CD14-positive monocyte (primary cell): ENCODE measurements at places on chromosomes 4 and X. TPM values are rescaled to one million over a fixed set of nuclear protein-coding genes. Genes with fewer than 3 reads are reported as not detected.

GRCh38 chr4:152181150-152181549, 354.7 kb downstream of the FBXW7 start:
- H3K27me3 ChIP-seq: no peaks in the 10 kb centered on the region
- no peak overlapping the region for H3K4me3 ChIP-seq
- H3K27ac ChIP-seq: no peak overlapping the region
- no peaks in the 10 kb centered on the region for H3K36me3 ChIP-seq
- DNase-seq: no peak

GRCh38 chrX:143461606-143462005, 55.7 kb downstream of the SPANXN3 start:
- H3K36me3 ChIP-seq: no peaks in the 10 kb centered on the region
- no peak overlapping the region for H3K4me3 ChIP-seq
- no peak for DNase-seq
- no peaks in the 10 kb centered on the region for H3K27me3 ChIP-seq
- no peaks in the 10 kb centered on the region for H3K4me1 ChIP-seq

Gene NRK
- polyA plus RNA-seq: not detected

DNA sequence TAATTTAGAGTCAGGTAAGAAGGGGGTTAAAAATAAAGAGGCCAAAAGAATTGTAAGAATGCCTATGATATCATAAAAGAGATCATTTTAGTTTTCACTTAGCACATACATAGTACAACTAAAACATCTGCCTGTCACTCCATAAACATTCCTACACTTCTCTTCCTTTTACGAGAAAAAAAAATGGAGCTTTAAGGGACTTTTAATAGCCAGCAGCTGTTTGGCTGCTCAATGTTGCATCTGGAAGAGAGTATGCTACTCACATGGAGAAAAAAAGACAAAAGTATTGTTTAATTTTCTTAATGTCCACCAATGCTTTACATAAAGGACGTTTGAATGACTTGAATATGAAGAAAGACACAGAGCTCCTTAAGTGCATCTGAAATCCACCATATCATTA, 48.7 kb upstream of the TNIP3 start:
- H3K27ac ChIP-seq: no peak overlapping the region
- no peaks in the 10 kb centered on the region for H3K36me3 ChIP-seq
- H3K4me3 ChIP-seq: no peak overlapping the region
- DNase-seq: no peak
